ENCODE measurements at places on chromosomes 5 and 9. TPM values are rescaled to one million over a fixed set of nuclear protein-coding genes. Genes with fewer than 3 reads are reported as not detected.

GRCh38 chr9:4328723-4329122 is 28.9 kb upstream of the GLIS3 start:
- no peak overlapping the region for H3K27ac ChIP-seq
- H3K4me1 ChIP-seq, result no peaks in the 10 kb centered on the region
- no peak for DNase-seq
- no peaks in the 10 kb centered on the region for H3K36me3 ChIP-seq
- H3K27me3 ChIP-seq, result peaks cover 6% of the 10 kb centered on the region

DNA sequence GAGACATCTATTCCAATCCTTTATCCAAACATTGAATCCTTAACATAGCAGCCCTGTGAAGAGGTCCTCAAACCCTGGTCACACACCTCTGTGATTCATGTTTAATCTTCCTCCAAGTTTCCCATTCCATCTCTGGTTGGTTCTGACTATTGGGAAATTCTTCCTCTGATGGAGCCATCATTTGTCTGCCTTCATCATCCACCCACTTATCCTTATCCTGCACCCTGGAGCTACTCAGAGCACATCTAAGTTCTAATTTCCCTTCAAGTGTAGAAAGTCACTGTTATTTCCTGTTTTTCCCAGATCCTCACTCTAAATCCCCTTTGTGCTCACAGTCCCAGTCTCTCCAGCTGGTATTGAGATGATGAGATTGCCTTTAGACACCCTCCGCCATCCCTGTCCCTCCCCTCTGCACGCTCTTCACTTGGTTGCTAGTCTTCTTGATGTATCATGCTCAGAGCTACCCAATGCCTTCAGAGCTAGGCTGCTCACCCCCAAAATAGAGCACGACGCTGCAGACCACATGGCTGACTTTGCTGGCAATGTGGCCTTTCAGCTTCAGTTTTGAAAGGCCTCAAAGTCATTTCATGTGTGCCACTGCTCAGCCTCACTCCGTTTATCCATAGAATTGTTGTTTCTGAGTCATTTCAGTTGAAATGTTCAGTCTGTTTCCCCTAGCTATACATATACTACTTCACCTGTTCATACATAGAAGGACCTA is 154.3 kb downstream of the PALM2AKAP2 start:
- no peak overlapping the region for H3K27ac ChIP-seq
- H3K36me3 ChIP-seq, result no peaks in the 10 kb centered on the region
- DNase-seq, result no peak
- no peak overlapping the region for H3K4me3 ChIP-seq
- H3K4me1 ChIP-seq, result peaks cover 11% of the 10 kb centered on the region
- no peaks in the 10 kb centered on the region for H3K27me3 ChIP-seq

The ARAP3 gene
- total RNA-seq, result 6.1 TPM

GRCh38 chr9:127660886-127661741 is 45.7 kb upstream of the CFAP157 start:
- no peak overlapping the region for H3K4me3 ChIP-seq
- H3K27me3 ChIP-seq, result no peaks in the 10 kb centered on the region
- no peak overlapping the region for H3K27ac ChIP-seq
- H3K4me1 ChIP-seq, result no peaks in the 10 kb centered on the region

The SLC34A1 gene
- total RNA-seq, result 0.20 TPM

- no peak overlapping the region for H3K27ac ChIP-seq
These were observed 42.6 kb downstream of the CETN3 start for GRCh38 chr5:90366948-90367347.

- H3K36me3 ChIP-seq, result no peaks in the 10 kb centered on the region
- H3K4me1 ChIP-seq, result no peaks in the 10 kb centered on the region
- H3K27ac ChIP-seq, result no peak overlapping the region
- no peaks in the 10 kb centered on the region for H3K27me3 ChIP-seq
- no peak overlapping the region for H3K4me3 ChIP-seq
- DNase-seq, result no peak
These were observed 98.3 kb downstream of the BASP1 start for GRCh38 chr5:17315710-17316221.

DNA sequence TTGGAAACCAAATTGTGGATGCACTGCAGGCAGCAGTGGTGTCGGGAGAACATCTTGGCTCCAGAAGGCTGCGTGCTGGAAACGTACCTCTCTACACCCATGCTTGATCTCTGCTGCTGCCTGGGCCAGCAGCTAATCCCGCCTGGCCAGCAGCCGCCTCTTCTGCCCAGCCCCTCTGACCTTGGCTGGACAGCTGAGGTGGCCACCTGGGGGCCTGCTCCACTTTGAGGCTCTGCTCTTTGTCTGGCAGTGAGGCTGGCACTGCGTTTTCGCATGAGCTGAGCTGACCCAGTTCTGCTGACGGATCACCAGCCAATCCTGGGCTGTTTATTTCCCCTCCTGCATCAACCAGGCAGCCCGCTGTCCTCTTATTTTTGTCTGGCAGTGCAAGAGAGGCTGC is 154.9 kb downstream of the TENT4A start:
- H3K4me1 ChIP-seq, result no peaks in the 10 kb centered on the region
- no peak for DNase-seq
- no peaks in the 10 kb centered on the region for H3K36me3 ChIP-seq
- H3K27me3 ChIP-seq, result no peaks in the 10 kb centered on the region

The ANKRD34B gene
- not detected for total RNA-seq

The EPB41L4A gene
- total RNA-seq, result not detected

DNA sequence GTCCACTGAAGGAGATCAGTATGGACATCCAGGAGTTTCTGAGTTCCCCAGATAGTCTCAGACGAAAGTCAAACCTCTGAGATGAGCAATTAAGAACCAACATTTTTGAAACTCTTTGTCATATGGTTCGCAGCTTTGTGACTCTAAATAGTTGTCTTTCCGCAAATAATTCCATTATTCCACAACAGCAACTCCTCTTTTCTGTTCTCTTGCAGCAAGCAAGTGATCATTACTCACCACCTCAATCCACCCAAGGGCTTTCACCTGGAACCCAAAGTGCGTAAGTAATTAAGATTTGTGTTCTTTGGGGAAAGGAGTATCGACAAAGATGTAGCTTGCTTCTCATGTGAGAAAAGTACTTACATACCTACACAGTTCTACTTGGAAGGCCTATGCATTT is 15.6 kb downstream of the MTX3 start:
- no peak overlapping the region for H3K4me3 ChIP-seq
- no peak for DNase-seq
- H3K36me3 ChIP-seq, result peaks cover 29% of the 10 kb centered on the region
- no peaks in the 10 kb centered on the region for H3K4me1 ChIP-seq
- no peak overlapping the region for H3K27ac ChIP-seq
- H3K27me3 ChIP-seq, result no peaks in the 10 kb centered on the region

DNA sequence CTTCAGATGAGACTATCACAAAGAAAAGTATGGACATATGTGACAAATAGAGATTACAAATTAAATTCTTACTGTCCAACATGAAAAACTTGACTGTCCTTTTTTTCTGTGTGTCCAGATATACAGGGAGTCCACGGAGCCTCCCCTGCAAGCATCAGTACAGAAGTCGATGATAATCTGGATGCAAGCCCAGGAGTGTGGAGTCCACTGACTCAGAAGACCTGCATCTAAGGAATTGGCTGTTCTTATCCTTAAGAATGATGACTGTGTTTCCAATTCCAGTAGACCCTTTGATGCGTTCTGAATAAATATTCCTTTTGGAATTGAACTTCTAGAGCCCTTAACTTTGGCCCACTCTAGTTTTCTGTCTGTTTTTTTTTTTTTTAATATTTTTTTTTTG is 56.7 kb upstream of the TAF11L2 start:
- no peaks in the 10 kb centered on the region for H3K27me3 ChIP-seq
- no peak overlapping the region for H3K27ac ChIP-seq
- no peaks in the 10 kb centered on the region for H3K4me1 ChIP-seq
- H3K36me3 ChIP-seq, result no peaks in the 10 kb centered on the region

- H3K27ac ChIP-seq, result no peak overlapping the region
- H3K27me3 ChIP-seq, result no peaks in the 10 kb centered on the region
- H3K36me3 ChIP-seq, result no peaks in the 10 kb centered on the region
- H3K4me3 ChIP-seq, result no peak overlapping the region
These were observed 15.2 kb upstream of the RNU6ATAC start for GRCh38 chr9:134179595-134179917.

- DNase-seq, result no peak
- no peaks in the 10 kb centered on the region for H3K36me3 ChIP-seq
- no peak overlapping the region for H3K27ac ChIP-seq
- H3K4me1 ChIP-seq, result peaks cover 22% of the 10 kb centered on the region
These were observed 937 bp downstream of the TMOD1 start for GRCh38 chr9:97502222-97502983.

- no peak overlapping the region for H3K27ac ChIP-seq
- peaks cover 68% of the 10 kb centered on the region for H3K36me3 ChIP-seq
- no peaks in the 10 kb centered on the region for H3K27me3 ChIP-seq
- H3K4me3 ChIP-seq, result no peak overlapping the region
- peaks cover 4% of the 10 kb centered on the region for H3K4me1 ChIP-seq
These were observed 55.6 kb downstream of the SPTLC1 start for GRCh38 chr9:92059661-92060060.

DNA sequence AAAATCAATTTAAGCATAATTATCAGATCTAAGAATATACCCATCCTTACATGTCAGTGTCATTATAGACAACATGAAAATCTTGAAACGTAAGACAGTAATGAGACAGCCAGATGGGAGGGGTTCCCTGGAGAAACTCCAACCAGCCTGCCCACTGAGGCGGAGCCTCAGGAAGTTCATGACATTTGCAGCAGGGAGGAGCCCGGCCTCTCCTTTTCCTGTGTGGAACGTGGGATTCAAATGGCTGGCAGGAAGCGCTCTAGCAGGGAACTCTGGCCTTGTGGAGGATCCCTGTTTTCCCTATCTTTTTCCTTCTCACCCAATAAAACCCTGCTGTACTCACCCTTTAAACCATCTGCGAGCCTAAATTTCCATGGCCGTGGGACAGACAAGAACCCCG is 176.6 kb upstream of the KCNN2 start:
- no peaks in the 10 kb centered on the region for H3K4me1 ChIP-seq
- H3K4me3 ChIP-seq, result no peak overlapping the region
- DNase-seq, result no peak
- H3K36me3 ChIP-seq, result no peaks in the 10 kb centered on the region
- H3K27ac ChIP-seq, result no peak overlapping the region
- H3K27me3 ChIP-seq, result no peaks in the 10 kb centered on the region

The ADAMTS13 gene
- 0.47 TPM for total RNA-seq

DNA sequence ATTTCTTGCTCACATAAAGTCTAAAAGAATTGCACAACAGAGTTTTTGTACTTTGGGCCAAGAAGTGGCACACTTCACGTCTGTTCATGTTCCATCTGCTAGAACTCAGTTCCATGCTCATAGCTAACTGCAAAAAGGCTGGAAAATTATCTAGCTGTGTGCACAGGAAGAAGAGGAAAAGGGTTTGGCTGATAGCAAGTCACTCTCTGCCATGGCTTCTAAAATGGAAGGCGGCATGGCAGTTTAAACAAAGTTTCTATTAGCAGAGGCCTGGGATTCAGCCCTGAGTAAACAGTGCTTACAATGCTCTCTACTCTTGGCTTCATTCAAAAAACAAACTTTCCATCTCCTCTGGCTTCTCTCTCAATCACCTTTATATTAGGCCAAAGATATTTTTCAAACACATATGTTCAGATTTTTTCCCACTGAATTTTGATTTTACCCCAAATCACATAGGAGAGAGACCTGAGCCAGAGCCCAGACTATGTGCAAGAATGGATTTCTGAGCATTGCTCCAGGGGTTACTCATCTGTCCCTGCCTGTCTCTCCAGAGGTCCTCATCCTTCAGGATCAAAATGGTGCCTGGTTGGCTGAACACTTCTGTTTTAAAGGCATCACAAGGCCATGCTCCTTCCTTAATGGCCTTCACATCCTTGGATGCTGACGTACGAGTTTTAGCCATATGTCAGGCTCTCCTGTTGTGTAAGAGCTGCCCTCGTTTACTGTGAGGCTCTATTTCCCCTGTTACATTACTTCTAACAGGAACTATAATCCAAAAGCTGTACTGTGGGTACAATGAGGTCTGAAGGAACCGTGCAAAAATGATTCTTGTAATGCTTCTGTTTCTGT is 226.6 kb downstream of the SAXO1 start:
- no peaks in the 10 kb centered on the region for H3K27me3 ChIP-seq
- no peak overlapping the region for H3K27ac ChIP-seq
- no peaks in the 10 kb centered on the region for H3K36me3 ChIP-seq
- no peaks in the 10 kb centered on the region for H3K4me1 ChIP-seq
- no peak overlapping the region for H3K4me3 ChIP-seq

The IFNB1 gene
- total RNA-seq, result not detected

- H3K4me1 ChIP-seq, result peaks cover 8% of the 10 kb centered on the region
- H3K4me3 ChIP-seq, result no peak overlapping the region
- H3K27ac ChIP-seq, result no peak overlapping the region
- no peak for DNase-seq
- H3K36me3 ChIP-seq, result no peaks in the 10 kb centered on the region
These were observed 11.6 kb downstream of the SCAI start for GRCh38 chr9:125131778-125132177.

GRCh38 chr5:100595152-100595811 is 60.1 kb downstream of the FAM174A start:
- H3K27ac ChIP-seq, result no peak overlapping the region
- DNase-seq, result no peak
- H3K4me1 ChIP-seq, result no peaks in the 10 kb centered on the region
- H3K36me3 ChIP-seq, result no peaks in the 10 kb centered on the region

GRCh38 chr9:100428871-100429654 is 2.1 kb downstream of the MSANTD3 start:
- H3K36me3 ChIP-seq, result no peaks in the 10 kb centered on the region
- no peak for DNase-seq
- H3K27me3 ChIP-seq, result no peaks in the 10 kb centered on the region
- H3K4me3 ChIP-seq, result no peak overlapping the region

DNA sequence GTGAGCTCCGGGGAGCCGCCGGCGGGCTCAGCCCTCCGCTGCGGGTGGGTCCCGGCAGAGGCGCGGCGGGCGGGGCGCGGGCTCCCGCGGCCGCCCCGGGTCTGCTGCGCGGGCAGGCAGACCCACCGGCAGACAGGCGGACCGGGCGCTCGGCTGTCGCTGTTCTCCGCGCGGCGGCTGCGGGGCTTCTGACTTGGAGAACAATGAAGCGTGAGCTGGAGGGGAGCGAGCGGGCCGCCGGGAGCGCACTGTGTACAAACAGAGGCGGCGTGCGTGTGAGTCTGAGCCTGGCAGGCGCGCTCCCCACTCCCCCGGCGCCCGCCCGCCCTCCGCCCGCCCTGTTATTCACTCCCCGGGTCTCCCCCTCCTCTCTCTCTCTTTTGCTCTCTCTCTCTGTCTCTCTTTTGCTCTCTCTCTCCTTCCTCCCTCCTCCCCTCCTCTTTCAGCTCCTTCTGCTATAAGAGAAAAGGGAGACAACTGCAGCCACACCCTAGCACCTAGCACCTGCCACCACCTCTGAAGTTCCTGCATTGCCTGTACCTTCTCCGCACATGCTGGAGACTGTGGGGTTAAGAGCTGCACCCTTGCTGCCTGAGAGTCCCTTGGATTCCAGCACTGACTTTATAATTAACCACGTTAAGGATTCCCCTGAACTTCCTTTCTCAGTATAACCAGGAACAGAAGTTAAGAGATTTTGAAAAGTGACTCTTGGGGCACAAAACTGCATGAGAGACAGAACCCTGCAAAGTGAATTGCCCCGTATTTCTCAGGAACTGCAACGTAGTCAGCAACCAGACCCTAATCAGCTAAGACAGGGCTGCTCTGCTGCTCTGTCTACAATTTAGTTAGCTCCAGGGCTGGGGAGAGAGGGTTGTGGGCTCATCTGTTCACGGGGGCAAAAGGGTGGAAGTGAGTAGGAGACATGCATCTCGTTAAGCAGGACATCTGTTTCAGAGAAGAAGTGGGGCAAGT is at the start of gene EDIL3:
EDIL3 (minus strand) TSS at position 277 of the 972 bp plus-strand sequence. CDS start 506 bp downstream, outside the sequence.
- no peaks in the 10 kb centered on the region for H3K36me3 ChIP-seq
- peaks cover 7% of the 10 kb centered on the region for H3K27me3 ChIP-seq
- DNase-seq, result no peak
- no peaks in the 10 kb centered on the region for H3K4me1 ChIP-seq

- H3K4me3 ChIP-seq, result no peak overlapping the region
- no peaks in the 10 kb centered on the region for H3K27me3 ChIP-seq
- DNase-seq, result no peak
- no peaks in the 10 kb centered on the region for H3K4me1 ChIP-seq
- H3K36me3 ChIP-seq, result no peaks in the 10 kb centered on the region
These were observed 69.0 kb upstream of the GGTA1 start for GRCh38 chr9:121568343-121569265.

All from CD4-positive, CD25-positive, alpha-beta regulatory T cell (primary cell).